ENCODE measurements at places on chromosomes 7 and 10.

- no peak for DNase-seq
Measured at GRCh38 chr10:70440296-70441160, 953 bp downstream of the NODAL start.

- DNase-seq: no peak
Measured at GRCh38 chr10:92970301-92971070, 90.1 kb upstream of the CYP26C1 start.

- DNase-seq: no peak
Measured at GRCh38 chr7:1886361-1887064, 216.4 kb downstream of the ELFN1 start.

GRCh38 chr10:118957443-118957825, 72.1 kb upstream of the NANOS1 start:
- no peak for DNase-seq

DNA sequence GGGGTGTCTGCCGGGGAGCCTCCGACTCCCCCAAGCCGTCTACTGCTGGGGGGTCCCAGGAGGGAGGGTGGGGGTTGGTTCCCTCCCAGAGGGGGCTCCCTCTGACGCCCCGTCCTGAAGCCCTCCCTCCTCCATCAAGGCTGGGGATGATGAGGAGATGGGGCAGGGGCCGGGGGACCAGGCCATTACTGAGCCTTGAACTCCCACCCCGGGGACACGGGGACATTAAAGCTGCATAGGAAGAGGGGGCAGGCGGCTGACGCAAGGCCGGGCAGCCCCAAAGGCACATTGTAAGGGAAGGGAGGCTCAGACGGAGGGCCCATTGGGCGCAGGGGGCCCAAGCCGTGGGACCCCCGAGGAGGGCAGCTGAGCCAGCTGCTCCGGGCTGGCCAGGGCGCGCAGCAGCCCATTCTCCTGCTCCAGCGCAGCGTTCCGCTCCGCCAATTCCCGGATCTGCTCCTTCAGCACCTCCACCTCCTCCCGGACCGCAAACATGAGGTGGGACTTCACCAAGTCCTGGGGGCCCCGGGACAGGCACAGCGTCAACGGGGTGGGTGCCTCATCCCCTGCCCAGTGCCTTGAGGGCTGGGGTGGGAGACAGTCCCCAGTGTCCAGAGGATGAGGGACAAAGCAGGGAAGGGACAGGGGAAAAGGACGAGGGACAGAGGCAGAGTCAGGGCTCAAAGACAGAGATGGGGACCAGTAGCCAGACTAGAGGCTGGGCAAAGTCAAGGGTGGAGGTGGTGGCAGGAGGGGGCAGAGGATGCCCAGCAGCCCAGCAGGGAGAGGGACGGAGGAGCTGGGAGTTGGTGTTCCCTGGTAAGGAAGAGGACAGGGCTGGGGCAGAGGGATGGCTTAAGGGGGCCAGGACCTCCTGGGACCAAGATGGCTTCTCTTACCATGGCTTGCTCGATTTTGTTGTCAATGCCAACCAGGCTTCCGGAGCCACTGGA, 2.9 kb upstream of the SPACDR start:
- DNase-seq: no peak

- DNase-seq: no peak
Measured at GRCh38 chr10:104456802-104457542, 103.3 kb downstream of the CFAP58 start.

- DNase-seq: no peak
Measured at GRCh38 chr10:132407846-132408278, 10.9 kb downstream of the PWWP2B start.

GRCh38 chr10:124830445-124830844, 28.8 kb downstream of the ABRAXAS2 start:
- no peak for DNase-seq

GRCh38 chr10:5844345-5845055, 31.3 kb upstream of the GDI2 start:
- no peak for DNase-seq

- peak; percentile 53 for DNase-seq
Measured at GRCh38 chr7:7438851-7439250, 96.8 kb downstream of the COL28A1 start.

DNA sequence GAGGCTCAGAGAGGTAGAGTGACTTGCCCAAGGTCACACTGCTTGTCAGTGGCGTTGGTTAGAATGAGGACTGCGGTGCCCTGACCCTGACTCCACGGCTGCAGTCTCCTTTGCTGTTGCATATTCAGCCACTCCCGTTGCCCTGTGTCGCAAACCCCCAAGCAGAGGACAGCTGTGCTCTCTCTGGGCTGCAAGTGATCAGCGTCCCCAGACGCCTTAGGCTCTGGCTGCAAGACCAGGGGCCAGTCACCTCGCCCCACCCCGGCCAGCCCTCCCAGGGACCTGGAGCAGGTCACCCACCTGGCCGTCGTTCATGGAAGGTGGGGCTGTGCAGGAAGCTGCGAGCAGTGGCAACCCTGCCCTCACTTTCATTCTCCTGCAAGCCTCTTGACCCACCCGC, 51.7 kb upstream of the NANOS1 start:
- DNase-seq: no peak

- DNase-seq: no peak
Measured at GRCh38 chr10:101712997-101713396, 18.0 kb upstream of the FBXW4 start.

DNA sequence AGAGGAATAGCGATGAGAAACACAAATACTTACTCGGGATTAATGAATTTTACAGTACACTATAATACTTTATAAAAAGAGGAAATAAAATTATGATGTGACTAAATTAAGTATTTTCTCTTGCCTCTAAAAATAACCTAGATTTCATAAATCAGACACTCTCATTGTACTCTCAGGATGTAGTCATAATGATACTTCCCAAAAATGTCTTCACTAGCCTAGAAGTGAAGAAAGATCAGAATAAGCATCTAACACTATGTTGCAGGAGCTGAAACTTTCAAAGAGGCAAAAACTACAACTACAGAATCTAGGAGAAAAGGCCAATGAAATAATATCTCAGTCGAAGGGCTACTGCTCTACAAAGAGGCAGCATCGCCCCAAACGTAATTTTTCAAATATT, 49.4 kb downstream of the DNAJC1 start:
- no peak for DNase-seq

GRCh38 chr7:150668472-150668911, 17.0 kb upstream of the GIMAP2 start:
- DNase-seq: no peak

DNA sequence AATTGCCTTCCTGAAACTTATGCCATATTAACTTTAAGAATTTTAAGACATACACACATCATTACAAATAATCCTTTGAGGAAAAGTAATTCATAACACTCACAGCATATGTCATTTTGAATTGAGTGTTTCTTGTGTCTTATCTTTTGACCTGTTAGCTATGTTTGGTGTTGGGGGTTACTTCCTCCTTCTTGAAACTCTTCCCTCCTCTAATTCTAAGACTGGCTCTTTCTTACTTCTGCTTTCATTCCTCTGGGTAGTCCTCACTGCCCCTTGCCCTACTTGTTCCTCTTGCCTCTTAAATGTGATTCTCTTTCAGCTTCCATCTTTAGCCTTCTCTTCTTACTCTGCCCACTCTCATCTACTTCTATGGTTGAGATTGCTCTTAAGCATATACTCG, 28.3 kb upstream of the PIP4K2A start:
- DNase-seq: no peak

- no peak for DNase-seq
Measured at GRCh38 chr10:11588873-11589574, 22.4 kb downstream of the USP6NL start.
